ENCODE measurements at places on chromosomes 5 and 9. TPM values are rescaled to one million over a fixed set of nuclear protein-coding genes. Genes with fewer than 3 reads are reported as not detected.

MSX2 gene
- 6.4 TPM for total RNA-seq

LHX2 gene
- total RNA-seq, result 4.7 TPM

TIMD4 gene
- total RNA-seq, result 1.6 TPM

LOX gene
- total RNA-seq, result 1.6 TPM

PPP1R26 gene
- total RNA-seq, result 15.3 TPM

PROB1 gene
- total RNA-seq, result 0.33 TPM

SMIM33 gene
- not detected for total RNA-seq

SEMA6A gene
- 0.21 TPM for total RNA-seq

ANKRD20A1 gene
- total RNA-seq, result 0.28 TPM

NIPBL gene
- total RNA-seq, result 14.3 TPM

TSSK1B gene
- not detected for total RNA-seq

HOMER1 gene
- total RNA-seq, result 5.7 TPM

GLDC gene
- total RNA-seq, result 17.4 TPM

CMYA5 gene
- total RNA-seq, result 0.22 TPM

FOXE1 gene
- total RNA-seq, result 4.2 TPM

GGTA1 gene
- not detected for total RNA-seq

ELOVL7 gene
- 9.5 TPM for total RNA-seq

C9orf40 gene
- 10.8 TPM for total RNA-seq

MOB3B gene
- total RNA-seq, result 8.4 TPM

ADAMTSL2 gene
- total RNA-seq, result not detected

CNTNAP3 gene
- 9.6 TPM for total RNA-seq

SPATA31C1 gene
- total RNA-seq, result not detected

SLC25A48 gene
- total RNA-seq, result not detected

TSPAN17 gene
- 64.8 TPM for total RNA-seq

C9orf50 gene
- total RNA-seq, result not detected

DRD1 gene
- 1.4 TPM for total RNA-seq

PCDHB13 gene
- 0.07 TPM for total RNA-seq

PRR16 gene
- not detected for total RNA-seq

PCSK1 gene
- 0.22 TPM for total RNA-seq
